ENCODE measurements at places on chromosomes 5 and 9. TPM values are rescaled to one million over a fixed set of nuclear protein-coding genes. Genes with fewer than 3 reads are reported as not detected.
A peak's percentile ranks its signal among the peaks of the same experiment; 100 is the strongest.

GRCh38 chr5:5497152-5497788 is 74.8 kb downstream of the ICE1 start:
- peak; percentile 57 for DNase-seq

DNA sequence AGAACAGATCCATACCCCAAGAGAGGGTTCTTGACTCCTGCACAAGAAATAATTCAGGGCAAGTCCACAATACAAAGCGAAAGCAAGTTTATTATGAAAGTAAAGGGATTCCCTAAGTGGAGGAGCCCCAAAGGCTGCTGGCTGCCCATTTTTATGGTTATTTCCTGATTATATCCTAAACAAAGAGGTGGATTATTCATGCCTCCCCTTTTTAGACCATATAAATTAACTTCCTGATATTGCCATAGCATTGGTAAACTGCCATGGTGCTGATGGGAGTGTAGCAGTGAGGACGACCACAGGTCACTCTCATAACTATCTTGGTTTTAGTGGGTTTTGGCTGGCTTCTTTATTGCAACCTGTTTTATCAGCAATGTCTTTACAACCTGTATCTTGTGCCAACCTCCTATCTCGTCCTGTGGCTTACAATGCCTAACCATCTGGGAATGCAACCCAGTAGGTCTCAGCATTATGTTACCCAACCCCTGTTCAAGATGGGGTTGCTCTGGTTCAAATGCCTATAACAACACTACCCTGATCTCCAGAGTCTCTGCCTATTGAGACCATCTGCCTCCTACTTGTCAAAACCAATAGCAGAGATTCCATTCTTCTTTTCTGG is 154.4 kb upstream of the GRAMD2B start:
- no peak for DNase-seq

GRCh38 chr5:35218981-35219380 is 11.3 kb downstream of the PRLR start:
- no peak for DNase-seq

The MSX2 gene
- 1.9 TPM for total RNA-seq

All from left ventricle myocardium superior (tissue), 1 donor.